Thoracic aorta endothelial cell (primary cell): ENCODE measurements at places on chromosomes 7 and 10. TPM values are rescaled to one million over a fixed set of nuclear protein-coding genes. Genes with fewer than 3 reads are reported as not detected.

ASZ1 gene
- not detected in 2 replicates for total RNA-seq

LGI1 gene
- not detected in 2 replicates for total RNA-seq

URGCP gene
- total RNA-seq: 16.0 and 23.1 TPM in 2 replicates

CCL24 gene
- total RNA-seq: 0.53 TPM in 1 of 2 replicates, not detected in the other

CARD11 gene
- total RNA-seq: 10.1 and 29.8 TPM in 2 replicates

CTAGE4 gene
- total RNA-seq: 0.22 and 1.1 TPM in 2 replicates

IDI2 gene
- not detected in 2 replicates for total RNA-seq

CPVL gene
- not detected in 2 replicates for total RNA-seq

ABCB4 gene
- 0.14 TPM in 1 of 2 replicates, not detected in the other for total RNA-seq

DEPP1 gene
- 230 and 326 TPM in 2 replicates for total RNA-seq

SLC18A2 gene
- total RNA-seq: under 0.01 TPM in 1 of 2 replicates, not detected in the other

TMEM229A gene
- not detected in 2 replicates for total RNA-seq

TMEM176A gene
- total RNA-seq: not detected in 2 replicates

VAX1 gene
- total RNA-seq: not detected in 2 replicates

SCART1 gene
- total RNA-seq: 0.66 and 0.86 TPM in 2 replicates

TMEM140 gene
- 9.6 and 11.8 TPM in 2 replicates for total RNA-seq

LRGUK gene
- 0.13 and 0.29 TPM in 2 replicates for total RNA-seq

BLVRA gene
- total RNA-seq: 31.0 and 33.2 TPM in 2 replicates

DNAH11 gene
- 1.5 and 4.2 TPM in 2 replicates for total RNA-seq

NYAP1 gene
- total RNA-seq: 2.7 and 4.1 TPM in 2 replicates

SLIT1 gene
- under 0.01 TPM in 1 of 2 replicates, not detected in the other for total RNA-seq

AHCYL2 gene
- total RNA-seq: 11.6 and 14.9 TPM in 2 replicates

PDE1C gene
- 0.13 and 0.43 TPM in 2 replicates for total RNA-seq

GPRIN2 gene
- total RNA-seq: not detected in 2 replicates

CTAGE15 gene
- not detected in 2 replicates for total RNA-seq
